ENCODE measurements at places on chromosomes 5 and 9.

DNA sequence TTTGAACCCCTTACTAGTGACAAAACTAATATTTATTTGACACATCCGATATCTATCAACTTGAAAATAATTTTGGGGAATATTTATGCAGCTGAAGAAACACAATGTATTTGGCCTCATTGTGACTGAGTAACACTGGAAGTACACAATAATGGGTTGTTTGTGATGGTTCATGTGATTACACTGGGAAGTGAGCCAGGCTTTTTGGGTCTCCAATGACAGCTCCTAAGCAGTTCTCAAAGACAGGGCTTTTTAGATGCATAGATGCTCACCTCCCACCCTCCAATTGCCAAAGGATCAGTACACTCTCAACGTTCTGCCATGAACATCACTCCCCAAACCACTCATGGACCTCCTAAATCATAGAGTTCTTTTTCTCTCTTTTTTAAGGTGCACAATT is 170.0 kb downstream of the SLC24A2 start:
- no peak for DNase-seq

GRCh38 chr5:123264394-123264793 is 158.8 kb downstream of the CEP120 start:
- no peak for DNase-seq

DNA sequence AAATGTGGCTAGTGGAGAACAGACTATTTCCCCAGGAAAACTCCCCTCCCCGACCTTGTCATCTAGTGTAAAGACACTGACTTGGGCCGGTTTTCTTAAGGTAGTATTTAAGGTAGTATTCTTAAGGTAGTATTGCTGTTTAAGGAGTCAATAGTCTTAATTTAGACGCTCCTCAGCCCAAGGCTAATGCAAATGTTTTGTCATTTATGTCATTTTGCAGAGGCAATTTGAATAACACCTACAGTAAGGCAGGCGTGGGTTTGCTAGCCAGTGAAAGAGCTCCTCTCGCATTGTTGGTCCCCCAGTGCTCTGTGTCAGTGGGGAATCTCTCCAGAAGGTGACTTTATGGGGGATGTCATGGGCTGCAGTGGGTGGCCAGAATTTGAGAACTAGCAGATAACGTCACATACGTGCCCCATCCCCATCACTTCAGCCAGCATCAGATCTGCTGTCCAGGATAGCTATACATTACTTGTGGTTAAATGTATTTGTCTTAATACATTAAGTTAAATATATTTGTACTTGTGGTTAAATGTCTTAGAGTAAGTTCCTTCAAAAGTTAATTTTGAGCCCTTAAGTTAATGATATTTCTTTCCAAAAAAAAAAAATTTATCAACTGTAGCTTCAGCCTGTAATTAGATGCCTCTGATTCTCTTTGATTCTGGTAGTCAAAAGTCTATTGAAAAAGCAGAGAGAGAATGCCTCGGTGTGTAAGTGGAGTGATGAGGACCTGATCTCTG is 2.6 kb downstream of the PPP1R26 start:
- DNase-seq: no peak

DNA sequence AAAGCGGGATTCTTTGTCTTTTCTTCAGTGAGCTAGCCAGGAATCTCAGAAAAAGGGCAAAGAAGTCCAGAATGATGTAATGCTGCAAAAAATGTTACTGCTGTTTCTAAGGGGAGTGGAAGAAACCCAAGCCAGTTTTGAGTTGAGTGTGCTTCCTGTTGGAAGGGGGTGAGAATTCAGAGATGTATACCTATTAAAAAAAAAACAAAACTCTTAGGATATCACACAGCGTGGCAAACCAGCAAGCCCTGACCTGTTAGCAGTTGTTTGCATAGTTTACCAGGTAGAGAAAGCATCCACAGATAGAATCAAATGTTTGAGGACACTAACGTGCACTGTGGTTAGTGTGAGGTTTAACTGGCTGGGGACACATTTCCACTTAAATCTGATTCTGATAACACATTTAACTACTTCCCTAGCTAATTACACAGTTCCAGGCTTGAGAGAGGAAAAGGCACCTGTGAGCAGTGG is 11.4 kb downstream of the BASP1 start:
- DNase-seq: no peak

DNA sequence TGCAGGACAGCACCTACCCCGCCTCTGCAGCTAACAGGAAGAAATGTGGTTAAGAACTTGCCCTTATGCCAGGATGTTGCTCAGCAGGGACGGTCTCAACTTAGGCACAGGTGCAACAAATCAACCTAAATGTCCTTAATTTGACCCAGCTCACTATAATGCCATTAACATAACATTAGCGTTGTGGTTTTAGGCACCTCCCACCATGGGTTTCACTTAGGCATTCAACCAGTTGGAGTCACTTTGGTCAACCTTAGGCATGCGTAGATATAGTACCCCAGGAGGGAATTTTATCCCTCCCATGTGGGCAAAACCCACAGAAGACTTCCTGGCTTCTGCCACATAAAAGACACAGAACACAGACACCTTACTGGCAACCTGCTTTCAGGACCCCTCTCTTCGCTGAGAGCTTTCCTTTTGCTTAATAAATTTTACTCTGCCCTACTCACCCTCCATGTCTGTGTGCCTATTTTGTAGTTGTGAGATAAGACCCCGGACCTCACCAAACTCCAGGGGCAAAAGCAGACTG is 8.7 kb upstream of the ERAP1 start:
- DNase-seq: peak; percentile 85

GRCh38 chr5:57586649-57587048 is 104.0 kb upstream of the ACTBL2 start:
- no peak for DNase-seq

DNA sequence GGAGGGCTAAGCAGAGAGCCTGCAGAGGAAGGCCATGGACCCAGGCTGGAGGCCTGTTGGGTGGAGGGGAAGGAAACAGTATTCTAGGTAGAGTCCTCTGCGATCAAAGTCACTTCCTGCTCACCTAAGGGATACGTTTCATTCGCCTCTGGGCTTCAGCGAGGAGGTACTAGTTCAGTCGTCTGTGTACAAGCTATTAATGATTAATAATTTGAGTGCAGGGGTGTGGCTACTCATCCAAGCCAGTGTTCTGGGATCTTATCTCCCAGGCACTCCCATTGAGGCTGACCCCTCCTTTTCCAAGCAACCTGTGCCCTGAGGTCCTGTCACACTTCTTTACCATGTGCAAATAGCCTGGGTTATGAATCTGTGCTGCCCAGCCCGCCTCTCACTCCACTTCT is 25.2 kb downstream of the RALGPS1 start:
- DNase-seq: no peak

DNA sequence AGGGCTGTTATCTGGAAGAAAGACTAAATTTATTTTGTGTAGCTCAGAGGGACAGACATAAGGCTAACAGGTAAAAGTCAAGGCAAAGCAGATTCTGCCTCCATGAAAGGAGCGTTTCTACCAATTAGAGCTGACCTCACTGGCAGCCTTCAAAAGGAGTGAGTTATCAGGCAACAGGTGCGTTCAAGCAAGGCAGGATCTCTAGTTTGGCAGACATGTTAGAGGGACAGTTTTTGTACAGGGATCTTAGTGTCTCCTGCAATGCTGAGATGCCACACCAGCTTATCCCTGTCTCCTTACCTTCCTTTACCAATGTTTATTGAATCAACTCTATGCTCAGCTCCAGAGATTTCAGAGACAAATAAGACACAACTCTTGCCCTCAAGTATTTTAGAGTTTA is 73.8 kb downstream of the NRG2 start:
- no peak for DNase-seq

GRCh38 chr5:6505783-6506557 is 57.3 kb downstream of the UBE2QL1 start:
- DNase-seq: no peak

GRCh38 chr5:56176871-56177533 is 56.1 kb downstream of the ANKRD55 start:
- DNase-seq: no peak

DNA sequence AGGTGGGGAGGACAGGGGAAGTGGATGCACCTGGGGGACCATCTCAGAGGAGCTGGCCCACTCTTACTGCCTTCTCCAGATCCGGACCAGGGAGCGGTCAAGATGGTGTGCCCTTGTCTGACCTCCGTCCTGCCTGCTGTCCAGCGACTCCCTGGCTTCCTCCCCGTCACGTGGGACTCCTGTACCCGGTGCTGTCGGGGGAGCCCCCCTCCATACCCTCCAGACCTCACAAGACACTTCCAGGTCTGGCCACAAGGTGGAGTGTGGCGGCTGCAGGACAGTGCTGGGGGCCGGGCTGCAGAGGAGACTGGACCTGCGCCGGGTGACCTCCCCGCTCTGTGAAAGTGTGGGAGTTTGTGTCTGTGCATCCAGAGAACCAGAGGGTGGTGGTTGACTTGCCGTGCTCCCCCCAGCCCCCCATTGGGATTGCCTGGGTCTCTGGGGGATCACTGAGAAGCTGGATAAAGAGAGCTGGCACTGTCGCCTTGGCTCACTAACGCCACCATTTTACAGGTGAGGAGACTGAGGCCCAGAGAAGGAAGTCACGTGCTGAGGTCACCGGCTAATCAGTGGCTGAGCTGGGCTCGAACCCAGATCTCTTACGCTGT is 1.9 kb upstream of the CRB2 start:
- peak; percentile 52 for DNase-seq

GRCh38 chr5:126846344-126846743 is 69.4 kb downstream of the LMNB1 start:
- no peak for DNase-seq

DNA sequence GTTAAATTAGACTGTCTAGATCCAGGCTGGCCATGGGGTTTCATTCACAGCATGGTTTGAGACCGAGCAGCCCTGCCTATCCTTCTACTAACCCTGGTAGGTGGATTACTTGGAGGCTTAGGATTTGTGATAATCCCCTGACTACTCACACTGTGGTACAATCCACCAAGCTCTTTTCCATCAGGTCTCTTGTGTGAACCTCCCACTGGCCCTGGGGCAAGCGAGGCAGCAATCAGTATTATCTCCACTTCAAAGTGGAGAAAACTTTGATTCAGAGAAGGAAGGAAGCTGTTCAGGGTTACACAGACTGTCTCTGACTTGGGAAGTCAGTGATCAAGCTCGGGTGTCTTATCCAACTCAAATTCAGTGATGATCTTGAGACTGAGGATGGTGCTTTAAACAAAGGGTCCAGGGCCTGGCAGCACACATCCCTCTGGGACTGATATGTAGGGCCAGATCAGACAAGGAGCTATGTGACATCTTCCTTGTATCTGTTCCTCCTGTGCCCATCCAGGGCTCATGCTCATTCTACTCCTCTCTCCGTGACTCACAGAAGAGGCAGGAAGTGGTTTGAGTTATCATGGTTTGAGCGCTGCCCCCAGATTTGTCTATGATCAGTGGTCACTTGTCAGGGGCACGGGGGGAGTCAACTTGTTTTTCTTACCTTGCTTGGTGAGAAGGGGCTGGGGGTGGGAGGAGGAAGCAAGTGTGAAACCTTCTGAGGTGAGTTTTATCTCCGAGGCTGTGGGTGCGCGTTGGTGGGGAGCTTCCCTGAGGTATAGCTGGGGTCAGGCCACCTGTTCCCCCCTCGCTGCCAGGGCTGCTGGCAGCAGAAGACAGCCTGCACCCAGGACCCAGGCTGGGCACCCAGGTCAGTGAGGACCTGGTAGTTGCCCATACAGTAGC is 48.6 kb downstream of the RGS3 start:
- peak; percentile 80 for DNase-seq

DNA sequence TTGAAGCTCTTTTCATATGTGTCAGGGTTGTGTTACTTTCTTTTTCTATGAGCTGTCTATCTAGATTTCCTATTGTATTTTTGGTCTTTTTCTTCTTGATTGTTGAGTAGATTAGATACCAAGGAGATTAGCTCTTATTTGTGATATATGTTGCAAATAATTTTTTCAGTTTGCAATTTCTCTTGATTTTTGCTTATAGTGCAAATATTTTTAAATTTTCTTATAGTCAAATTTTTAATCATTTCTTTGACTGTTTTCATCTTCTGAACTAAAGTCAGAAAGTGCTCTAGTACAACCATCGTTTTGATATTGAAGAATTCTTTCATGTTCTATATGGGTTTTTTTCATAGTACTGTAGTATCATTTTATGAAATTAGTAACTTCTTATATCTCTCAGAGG is 193.7 kb downstream of the OSTF1 start:
- no peak for DNase-seq

- no peak for DNase-seq
Measured at GRCh38 chr5:161410640-161411039, 135.9 kb downstream of the GABRB2 start.

GRCh38 chr5:2184563-2185540 is 302.1 kb upstream of the IRX4 start:
- no peak for DNase-seq

- DNase-seq: no peak
Measured at GRCh38 chr9:82421498-82421897, 432.9 kb downstream of the SPATA31D1 start.

DNA sequence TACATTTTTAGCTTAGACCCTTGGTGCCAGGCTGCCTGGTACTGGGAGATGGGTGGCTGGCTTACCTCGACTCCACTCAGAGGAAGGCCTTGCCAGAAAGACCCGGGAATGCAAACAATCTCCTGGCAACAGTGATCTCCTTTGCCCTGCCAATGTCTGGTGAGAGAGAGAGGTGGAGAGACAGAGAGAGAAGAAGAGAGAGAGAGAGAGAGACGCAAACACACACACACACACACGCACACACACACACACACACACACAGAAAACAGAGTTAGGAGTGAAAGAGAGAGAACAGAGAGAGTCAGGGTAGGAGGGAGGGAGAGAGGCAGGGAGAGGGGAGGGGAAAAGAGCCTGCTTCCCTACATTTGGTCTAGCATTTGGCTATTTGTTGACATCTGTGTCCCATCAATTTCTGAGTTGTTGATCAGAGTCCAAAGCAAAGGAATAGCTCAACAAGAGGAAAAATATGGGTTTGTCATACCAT is 181.6 kb upstream of the MAP1B start:
- DNase-seq: no peak

All from CD4-positive, alpha-beta T cell treated with Interleukin-10 for 1 hour (primary cell).